ENCODE measurements at places on chromosomes 6 and 20. TPM values are rescaled to one million over a fixed set of nuclear protein-coding genes. Genes with fewer than 3 reads are reported as not detected.

GRCh38 chr6:116667623-116668022 lies 943 bp downstream of the ZUP1 start:
- DNase-seq: no peak

DNA sequence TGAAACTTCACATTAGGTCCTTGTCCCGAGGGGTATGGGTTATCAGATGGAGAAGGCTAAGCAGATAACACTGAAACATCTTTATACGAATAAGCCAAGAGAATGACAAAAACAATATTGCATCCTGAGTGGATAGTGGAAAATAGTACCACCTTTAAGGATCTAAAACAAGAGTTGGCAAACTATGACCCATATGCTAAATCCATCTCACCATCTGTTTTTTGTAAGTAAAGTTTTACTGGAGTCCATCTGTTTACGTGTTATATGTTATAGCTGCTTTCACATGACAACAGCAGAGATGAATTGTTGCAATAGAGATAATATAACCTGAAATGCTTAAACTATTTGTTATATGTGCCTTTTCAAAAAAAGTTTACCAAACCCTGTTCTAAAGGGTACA lies 76.1 kb upstream of the TRDN start:
- no peak for DNase-seq

DNA sequence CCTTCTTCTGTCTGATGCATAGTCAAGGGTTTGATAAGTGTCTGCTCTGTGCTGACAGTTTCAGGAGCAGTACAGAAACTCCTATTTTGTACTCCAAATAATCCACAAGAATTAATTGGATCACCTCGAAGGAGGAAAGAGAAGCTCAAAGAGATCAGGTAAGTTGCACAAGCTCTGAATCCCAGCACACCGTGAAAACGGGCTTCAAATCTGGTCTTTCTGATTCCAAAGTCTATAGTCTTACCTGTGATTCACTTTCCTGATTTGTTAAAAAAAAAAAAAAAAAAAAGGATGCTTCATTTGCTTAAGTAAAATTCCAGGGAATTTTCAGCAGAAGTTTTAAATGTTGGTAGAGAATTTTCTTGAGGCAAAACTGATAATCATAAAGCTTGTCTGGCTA lies 155.8 kb upstream of the ESR1 start:
- DNase-seq: no peak

- no peak for DNase-seq
Observed at GRCh38 chr6:56420296-56420695, 172.9 kb upstream of the COL21A1 start.

GRCh38 chr6:127900935-127901334 lies at the start of gene THEMIS:
THEMIS (minus strand) TSS chr6:127901058; CDS start chr6:127900932, 126 bp downstream.
- no peak for DNase-seq

- DNase-seq: no peak
Observed at GRCh38 chr6:41779336-41779735, 364 bp downstream of the FRS3 start.

DNA sequence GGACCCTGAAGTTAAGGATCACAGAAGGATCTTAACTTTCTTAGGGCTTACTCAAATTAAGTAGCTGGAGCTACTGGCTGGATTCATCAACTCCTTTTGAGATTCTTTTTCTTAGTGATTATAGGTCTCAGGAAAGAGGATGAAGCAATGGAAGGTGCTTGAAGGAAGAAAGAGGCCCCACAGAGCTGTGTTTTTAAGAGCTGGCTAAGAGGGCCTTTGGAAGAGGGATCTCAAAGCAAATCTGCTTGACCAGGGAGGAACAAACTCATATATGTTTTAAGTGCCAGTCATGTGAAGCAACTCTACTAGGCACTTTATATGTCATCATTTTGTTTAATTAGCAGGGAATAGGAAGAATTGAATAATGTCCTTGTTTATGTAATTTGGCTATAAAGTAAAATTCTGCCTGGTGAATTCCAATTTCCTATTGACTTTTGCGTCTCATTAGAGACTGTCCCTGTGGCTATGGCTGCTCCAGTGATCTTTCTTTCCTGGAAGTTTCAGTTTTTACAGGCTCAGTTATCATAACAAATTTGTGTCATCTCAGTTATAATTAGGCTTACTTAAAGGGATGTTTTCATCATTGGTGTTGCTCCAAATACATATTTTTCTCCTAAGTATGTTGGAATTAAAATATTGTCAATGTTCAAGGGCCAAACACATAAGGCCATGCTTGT lies 222.8 kb upstream of the CITED2 start:
- no peak for DNase-seq

GRCh38 chr6:111784433-111784832 lies 88.8 kb downstream of the FYN start:
- no peak for DNase-seq

DNA sequence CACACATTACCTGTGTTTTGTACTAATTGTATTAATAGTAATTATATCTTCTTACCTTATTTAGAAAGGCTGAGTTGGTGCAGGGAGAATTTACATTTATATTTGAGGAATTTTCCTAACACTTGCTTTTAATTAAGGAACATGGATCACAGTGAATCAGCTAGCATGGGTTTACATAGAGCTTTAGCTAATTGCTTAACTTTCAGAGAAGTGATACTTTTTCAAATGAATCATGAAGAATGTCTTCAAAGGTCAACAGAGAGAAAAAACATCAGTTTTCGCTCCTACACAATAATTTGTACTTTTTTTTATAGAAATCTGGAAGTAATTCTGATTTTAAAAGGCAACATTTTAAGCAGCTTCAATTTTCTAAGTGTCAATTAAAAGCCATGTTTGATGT lies 195.0 kb upstream of the HEY2 start:
- no peak for DNase-seq

- DNase-seq: no peak
Observed at GRCh38 chr6:161019324-161019839, 27.8 kb downstream of the MAP3K4 start.

- DNase-seq: no peak
Observed at GRCh38 chr6:113120224-113120581, 736.9 kb upstream of the MARCKS start.

- no peak for DNase-seq
Observed at GRCh38 chr20:4153251-4153650, 137.9 kb upstream of the RNF24 start.

DNA sequence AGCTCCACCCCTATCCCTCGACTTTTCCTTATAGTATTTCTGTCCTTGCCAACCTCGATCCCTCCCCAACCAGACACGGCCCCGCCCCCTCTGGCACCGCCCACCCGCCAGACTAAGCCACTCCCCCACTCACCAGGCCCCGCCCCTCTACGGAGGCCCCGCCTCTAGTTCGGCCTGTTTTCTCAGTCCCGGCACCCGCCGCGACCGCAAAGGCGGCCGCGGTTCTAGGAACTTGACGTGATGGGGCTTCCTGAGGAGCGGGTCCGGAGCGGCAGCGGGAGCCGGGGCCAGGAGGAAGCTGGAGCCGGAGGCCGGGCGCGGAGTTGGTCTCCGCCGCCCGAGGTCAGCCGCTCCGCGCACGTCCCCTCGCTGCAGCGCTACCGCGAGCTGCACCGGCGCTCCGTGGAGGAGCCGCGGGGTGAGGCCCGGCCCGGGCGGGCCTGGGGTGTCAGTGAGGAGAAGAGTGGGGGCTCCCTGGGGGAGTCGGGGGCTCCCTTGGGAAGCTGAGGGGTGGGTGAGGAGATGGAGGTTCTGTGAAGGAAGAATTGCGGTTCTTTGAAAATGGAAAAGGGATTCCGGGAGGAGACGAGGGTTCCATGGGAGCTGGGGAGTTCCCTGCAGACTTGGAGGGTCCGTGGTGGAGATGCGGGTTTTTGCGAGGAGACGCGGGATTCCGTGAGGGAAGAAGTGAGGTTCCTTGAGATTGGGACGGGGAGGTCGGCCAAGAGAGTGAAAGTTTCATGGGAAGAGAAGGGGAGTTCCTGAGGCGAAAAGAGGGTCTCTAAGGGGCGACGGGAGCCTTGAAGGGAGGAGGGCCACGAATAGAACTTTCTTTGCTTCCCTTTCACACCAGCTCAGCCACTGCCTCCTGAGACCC lies at the start of gene ACSS2:
Gene ACSS2 (plus strand): TSS at position 207 of the 877 bp plus-strand sequence. CDS start 34 bp downstream, at position 241.
- no peak for DNase-seq

- DNase-seq: no peak
Observed at GRCh38 chr6:11702500-11703130, 76.0 kb downstream of the ADTRP start.

DNA sequence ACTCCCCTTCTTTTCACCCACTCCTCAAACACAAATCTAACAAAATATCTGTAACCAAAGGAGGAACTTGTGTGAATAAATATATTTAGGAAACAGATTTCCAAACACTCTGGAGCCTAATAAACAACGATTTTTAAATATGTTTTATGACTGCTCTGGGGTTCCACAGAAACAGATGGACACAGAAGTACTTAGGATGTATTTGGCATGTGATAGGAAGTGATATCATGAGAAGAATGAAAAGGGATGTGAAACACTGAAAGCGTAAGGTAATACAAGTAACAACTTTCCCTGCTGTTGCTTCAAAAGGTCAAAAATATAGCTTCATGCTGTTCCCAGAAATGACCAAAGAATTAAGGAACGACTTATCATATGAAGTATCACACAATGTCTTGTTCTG lies 26.1 kb upstream of the ENPP1 start:
- no peak for DNase-seq

- DNase-seq: no peak
Observed at GRCh38 chr6:100289285-100289684, 175.4 kb downstream of the SIM1 start.

- no peak for DNase-seq
Observed at GRCh38 chr20:41655962-41656618, 37.9 kb upstream of the CHD6 start.

TGM3 gene
- not detected for total RNA-seq

STMN3 gene
- total RNA-seq: 2.4 TPM

OTOR gene
- total RNA-seq: not detected

ME1 gene
- 33.2 TPM for total RNA-seq

C20orf141 gene
- not detected for total RNA-seq

STK4 gene
- total RNA-seq: 8.6 TPM

PRRT1 gene
- total RNA-seq: 0.15 TPM

MAFB gene
- 6.1 TPM for total RNA-seq

ASIP gene
- total RNA-seq: not detected

NMBR gene
- not detected for total RNA-seq

IPCEF1 gene
- total RNA-seq: 0.24 TPM

SCAND1 gene
- 70.2 TPM for total RNA-seq

RNF39 gene
- total RNA-seq: not detected

MOXD1 gene
- not detected for total RNA-seq
